ENCODE measurements at places on chromosomes 7 and 10.

DNA sequence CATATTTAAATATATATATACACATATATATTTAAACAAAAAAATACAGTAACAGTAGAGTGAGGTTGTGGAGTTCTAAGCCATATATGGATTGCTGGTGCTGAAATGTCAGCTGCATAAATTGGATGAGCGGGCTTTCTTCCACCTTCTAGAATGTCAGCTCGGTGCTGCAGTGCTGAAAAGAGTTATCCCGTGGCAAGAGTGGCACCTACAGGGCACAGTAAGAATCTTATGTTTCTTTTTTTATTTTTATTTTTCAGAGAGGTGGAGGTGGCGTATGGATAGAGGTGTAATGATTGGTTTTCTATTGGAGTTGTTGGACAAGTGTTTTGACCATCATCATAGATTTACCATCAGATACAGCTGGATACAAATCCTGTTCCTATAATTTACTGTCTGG, 86.2 kb upstream of the DYNC1I1 start:
- DNase-seq, result no peak

- DNase-seq, result no peak
Measured at GRCh38 chr10:79483948-79484347, 28.4 kb upstream of the EIF5AL1 start.

DNA sequence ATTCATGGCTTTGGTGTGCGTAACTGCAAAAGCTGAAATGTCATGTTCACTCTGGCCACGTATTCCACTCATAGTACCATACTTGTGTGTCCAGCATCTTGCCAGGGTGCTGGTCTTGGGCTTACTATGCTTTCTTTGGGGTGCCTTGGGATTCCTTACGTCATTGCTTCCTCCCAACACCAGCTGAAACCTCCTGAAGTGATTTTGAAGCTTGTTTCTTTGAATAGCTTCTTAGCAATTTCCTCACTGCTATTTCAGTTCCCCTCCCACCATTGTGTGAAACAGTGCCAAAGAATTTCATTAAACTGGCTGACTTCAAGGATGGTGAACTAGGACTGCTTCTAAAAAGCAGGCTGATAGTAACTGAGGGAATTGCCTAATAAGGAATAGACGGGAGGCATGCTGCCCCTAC, 36.9 kb downstream of the ENTPD1 start:
- DNase-seq, result no peak

DNA sequence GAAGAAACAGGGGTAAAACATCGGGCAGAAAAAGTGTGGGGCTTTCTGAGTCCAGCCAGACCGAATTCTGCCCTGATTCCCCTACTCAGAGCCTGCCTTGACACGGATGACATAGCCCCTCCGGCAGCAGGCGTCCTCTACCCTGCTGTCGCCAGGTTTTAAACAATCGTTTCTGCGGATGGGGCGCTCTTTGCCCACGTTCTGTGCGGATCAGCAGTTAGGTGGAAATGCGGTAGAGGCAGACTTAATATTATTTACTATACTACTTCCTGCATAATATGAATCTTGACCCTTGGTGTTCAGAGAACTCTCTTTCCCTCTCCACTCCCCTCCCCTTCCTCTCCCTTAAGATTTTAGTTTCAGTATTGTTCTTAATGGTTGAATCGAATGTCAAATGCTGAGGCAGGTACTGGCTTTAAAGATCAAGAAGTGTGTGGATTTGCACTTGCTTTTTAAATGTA, 2.4 kb downstream of the GATA3 start:
- DNase-seq, result no peak

- DNase-seq, result no peak
Measured at GRCh38 chr7:854118-854775, 22.0 kb downstream of the SUN1 start.

GRCh38 chr7:91634485-91635177, 245.9 kb downstream of the MTERF1 start:
- DNase-seq, result no peak

GRCh38 chr7:55192723-55193122, 172.4 kb upstream of the LANCL2 start:
- no peak for DNase-seq

- DNase-seq, result no peak
Measured at GRCh38 chr7:108079648-108080591, 50.2 kb downstream of the LAMB4 start.

GRCh38 chr7:50595491-50596102, 30.4 kb upstream of the DDC start:
- DNase-seq, result no peak

DNA sequence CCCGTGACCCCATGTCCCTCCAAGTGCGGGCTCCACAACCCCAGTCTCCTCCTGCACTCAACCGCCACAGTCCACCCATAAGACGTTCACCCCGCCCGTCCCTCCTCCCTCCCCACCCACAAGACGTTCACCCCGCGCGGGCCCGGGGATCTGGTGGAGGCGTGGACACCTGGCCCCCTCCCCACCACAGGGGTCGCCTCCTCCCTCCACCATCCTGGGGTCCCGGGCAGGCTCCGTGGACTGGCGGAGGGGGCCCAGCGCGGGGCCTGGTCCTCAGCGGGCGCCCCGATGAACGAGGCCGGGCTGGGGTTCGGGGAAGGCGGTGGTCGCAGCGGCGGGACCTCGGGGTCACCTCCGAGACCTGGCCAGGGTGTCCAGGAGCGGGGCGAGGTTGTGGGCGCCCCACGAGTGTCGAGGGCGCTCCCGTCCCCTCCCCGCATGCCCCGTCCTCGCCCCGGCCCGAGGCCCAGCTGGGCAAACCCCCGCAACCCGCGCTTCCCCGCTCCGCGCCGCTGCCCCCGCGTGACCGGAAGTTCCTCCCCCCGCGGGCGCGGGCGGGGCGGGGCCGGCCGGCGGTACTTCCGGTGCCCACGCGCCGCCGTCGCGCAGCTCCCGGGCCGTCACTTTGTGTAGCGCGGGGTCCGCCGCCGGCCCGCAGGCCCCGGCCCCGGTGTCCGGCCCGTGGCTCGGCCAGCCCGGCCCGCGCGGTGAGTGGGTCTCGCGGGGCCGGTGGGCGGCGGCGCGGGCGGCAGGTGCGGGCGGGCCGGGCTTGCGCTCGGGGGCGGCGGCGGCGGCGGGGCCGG, at the start of gene ZNF316:
TSS of gene ZNF316 (plus strand) at position 578 of the 803 bp plus-strand sequence. CDS start 5,092 bp downstream, outside the sequence.
- DNase-seq, result no peak

- no peak for DNase-seq
Measured at GRCh38 chr7:132771301-132771730, 195.0 kb upstream of the PLXNA4 start.

DNA sequence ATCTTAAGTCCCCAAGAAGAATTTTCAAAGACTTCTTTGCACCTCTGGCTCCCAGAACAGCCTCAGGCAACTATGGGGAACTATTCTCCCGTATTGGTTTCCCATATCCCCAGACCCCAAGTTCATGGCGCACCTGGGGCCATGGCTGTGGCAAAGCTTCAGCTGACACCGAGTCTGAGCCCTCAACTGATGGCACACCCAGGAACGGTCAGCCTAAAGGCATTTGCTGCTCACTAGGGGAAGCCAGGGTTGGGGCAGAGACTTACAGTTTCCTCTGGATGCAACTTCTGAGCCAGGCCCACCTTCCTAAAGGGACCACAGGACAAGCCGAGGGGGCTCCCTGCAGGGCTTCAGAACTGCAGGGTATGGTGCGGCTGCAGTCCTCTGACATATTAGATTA, 13.7 kb upstream of the CPA1 start:
- no peak for DNase-seq

DNA sequence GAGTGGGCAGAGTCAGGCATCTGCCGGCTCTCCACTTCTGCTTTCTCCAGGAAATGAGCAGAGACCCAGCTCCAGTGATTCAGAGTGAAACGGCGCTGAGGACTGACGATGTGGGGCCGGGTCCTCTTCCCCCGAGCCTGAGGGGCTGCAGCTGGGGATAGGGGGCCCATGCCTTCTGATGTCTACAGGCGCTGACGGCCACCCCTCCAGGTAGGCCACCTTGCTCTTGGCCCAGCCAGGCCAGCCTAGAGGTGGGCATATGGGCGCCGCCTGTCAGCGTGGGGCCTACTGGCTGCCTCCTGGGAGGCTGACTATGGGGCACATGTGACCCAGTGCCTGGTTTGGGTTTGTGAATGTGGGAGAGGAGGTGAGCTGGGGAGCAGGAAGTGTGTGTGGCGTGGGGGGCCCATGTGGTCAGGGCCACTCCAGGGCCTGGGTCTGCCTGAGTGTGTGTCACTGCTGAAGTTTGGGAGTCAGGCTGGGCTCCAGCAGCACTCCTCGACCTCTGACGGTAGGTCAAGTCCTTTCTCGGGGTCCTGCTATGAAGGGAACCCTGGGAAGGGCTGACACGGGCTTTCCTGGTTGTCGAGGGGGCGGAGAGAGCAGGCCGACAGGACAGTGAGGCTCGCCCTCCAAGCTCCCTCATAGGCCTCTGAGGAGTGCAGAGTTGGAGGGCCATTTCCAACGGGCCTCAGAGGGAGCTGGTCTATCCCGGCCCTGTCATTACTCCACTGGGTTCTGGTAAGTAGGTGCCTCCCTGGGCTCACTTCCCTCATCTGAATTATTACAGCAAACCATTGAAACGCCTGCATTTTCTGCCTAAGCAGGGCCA, at the start of gene WDFY4:
TSS of gene WDFY4 (plus strand) at position 82 of the 832 bp plus-strand sequence. CDS start 24,860 bp downstream, outside the sequence.
- DNase-seq, result no peak

GRCh38 chr10:16933783-16934182, 116.6 kb upstream of the RSU1 start:
- no peak for DNase-seq

GRCh38 chr7:108717781-108718180, 148.1 kb downstream of the DNAJB9 start:
- no peak for DNase-seq

GRCh38 chr7:45681596-45682357, 107.6 kb downstream of the ADCY1 start:
- no peak for DNase-seq

GRCh38 chr10:77967611-77968022, 41.1 kb upstream of the DLG5 start:
- DNase-seq, result no peak

GRCh38 chr7:112080978-112081377, 125.2 kb downstream of the DOCK4 start:
- DNase-seq, result no peak

DNA sequence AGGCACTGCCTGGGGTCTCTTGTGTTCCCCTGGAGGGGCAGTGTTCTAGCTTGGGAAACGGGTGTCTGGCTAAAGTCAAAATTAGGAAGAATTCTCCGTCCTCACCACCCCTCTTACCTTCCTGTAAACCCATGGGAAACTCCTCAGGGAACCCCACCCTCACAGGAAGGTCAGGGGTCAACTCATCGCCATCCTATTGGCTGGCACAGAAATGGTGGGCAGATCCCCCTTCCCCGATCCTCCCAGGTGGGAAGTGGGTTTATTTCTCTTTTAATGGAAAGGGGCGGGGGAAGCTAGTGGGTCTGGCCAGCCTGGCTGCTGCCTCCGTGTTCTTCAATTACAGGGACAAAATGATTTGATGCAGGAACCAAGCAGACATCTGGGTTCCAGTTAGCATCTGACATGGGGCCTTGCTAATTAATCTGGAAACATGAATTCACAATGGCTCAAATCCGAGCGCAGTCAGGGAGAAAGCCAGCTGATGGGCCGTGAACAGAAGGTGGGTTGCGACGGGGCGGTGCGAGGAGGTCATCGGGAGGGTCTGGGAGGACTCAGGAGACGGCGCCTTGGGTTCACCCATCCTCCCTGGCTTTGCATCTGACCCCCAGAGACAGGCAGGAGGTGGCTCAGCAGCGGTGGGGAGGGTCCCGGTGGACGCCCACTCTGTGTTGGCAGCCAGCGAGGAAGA, 66.6 kb downstream of the SLIT1 start:
- no peak for DNase-seq

DNA sequence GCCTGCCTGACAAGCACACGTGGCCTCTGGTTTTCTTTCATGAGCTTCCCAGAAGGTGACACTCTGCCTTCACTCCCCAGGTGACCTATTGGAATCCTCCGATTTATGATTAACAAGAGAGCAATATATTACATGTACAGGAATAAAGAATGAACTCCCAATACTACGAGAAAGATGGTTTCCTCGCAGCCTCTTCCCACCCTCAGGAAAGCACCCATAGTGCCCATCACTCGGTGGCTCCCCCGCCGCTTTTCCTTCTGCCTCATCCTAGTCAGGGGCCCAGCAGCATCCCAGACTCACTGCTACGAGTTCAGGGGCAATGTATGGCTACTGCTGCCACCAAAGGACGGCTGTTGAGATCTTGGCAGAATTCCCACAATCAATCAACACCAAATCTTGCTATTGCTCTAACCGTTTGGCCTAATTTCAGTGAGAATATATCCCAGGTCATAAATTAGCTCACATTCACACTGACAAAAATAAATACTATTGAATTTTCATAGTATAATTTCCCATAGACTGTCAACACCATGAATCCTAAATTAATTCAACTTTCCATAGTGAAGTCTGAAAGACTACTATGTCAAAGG, 196.3 kb downstream of the TNS3 start:
- no peak for DNase-seq

DNA sequence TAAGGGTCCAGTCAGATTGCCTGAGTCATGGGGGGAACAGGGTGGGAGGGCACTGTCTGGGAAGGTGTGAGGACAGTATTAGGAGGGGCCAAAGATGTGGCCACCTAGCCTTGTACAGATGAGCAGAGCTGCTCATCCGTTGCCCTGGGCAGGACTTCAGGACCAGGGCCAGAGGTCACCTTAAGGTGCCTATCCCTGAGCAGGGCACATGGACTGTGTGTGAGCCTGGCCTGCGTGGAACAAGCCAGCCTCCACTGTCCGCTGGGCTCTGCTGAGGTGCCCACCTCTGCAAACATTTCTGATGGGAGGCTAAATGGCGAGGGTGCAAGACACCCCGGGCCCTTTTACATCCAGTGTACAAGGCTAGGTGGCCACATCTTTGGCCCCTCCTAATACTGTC, 3.4 kb upstream of the OPN1SW start:
- no peak for DNase-seq

DNA sequence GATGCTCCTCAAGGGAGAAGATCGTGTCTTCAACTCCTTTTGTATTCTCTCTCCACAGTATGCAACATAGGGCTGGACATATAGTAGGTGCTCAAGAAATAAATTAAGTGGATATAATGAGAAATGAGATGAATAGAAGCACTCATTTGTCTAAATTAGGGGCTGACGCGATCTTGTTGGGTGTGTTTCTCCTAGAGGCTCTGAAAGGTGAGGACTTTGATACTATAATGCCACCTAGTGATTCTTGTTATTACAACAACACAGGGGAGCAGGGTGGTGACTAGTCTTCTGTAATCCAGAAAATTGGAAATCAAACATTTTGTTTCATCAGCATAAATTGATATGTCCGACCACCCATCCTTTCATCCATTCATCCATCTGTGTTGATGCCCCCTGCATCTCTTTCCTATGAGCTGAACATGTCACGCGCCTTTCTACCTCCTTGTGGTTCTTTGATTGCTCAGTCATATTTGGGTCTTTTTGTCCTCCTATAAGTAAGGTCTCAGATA, 3.5 kb upstream of the CFAP58 start:
- DNase-seq, result no peak
